ENCODE measurements at places on chromosomes 6 and 20. TPM values are rescaled to one million over a fixed set of nuclear protein-coding genes. Genes with fewer than 3 reads are reported as not detected.

The DNAH8 gene
- 1.5 TPM for total RNA-seq

The LTB gene
- 2.1 TPM for total RNA-seq

The SRSF12 gene
- total RNA-seq, result 8.6 TPM

The PRSS35 gene
- 47.9 TPM for total RNA-seq

The PRL gene
- total RNA-seq, result not detected

The WFDC12 gene
- not detected for total RNA-seq

The ADGRF5 gene
- 41.3 TPM for total RNA-seq

The NNAT gene
- total RNA-seq, result 31.4 TPM

The ZBP1 gene
- total RNA-seq, result not detected

The SEMG1 gene
- not detected for total RNA-seq

The NDRG3 gene
- 26.9 TPM for total RNA-seq

The ADGB gene
- total RNA-seq, result 0.05 TPM

The SMIM26 gene
- 60.9 TPM for total RNA-seq

The CDH4 gene
- 0.42 TPM for total RNA-seq

The GPX5 gene
- total RNA-seq, result not detected

The PRICKLE4 gene
- 3.1 TPM for total RNA-seq

The IP6K3 gene
- 0.95 TPM for total RNA-seq

The FBXO30 gene
- 31.7 TPM for total RNA-seq

The SYCP2L gene
- total RNA-seq, result 8.2 TPM

The BMP6 gene
- 11.7 TPM for total RNA-seq

The CLDN20 gene
- not detected for total RNA-seq

The BHLHE23 gene
- 0.26 TPM for total RNA-seq

The ULBP1 gene
- 0.16 TPM for total RNA-seq

The CAGE1 gene
- not detected for total RNA-seq

The ZC2HC1B gene
- total RNA-seq, result not detected

The TRIM31 gene
- total RNA-seq, result 1.3 TPM

The SPINT3 gene
- total RNA-seq, result not detected

The ENPP4 gene
- total RNA-seq, result 13.6 TPM

The PAK5 gene
- 0.48 TPM for total RNA-seq
